Neural progenitor cell (in vitro differentiated cells): ENCODE measurements at places on chromosomes 7 and 10.

GRCh38 chr7:7438851-7439250 lies 96.8 kb downstream of the COL28A1 start:
- DNase-seq = no peak

GRCh38 chr10:88437411-88437810 lies 145.7 kb downstream of the RNLS start:
- DNase-seq = no peak

- DNase-seq = no peak
Measured at GRCh38 chr7:100488333-100489095, 4.8 kb downstream of the NYAP1 start.

DNA sequence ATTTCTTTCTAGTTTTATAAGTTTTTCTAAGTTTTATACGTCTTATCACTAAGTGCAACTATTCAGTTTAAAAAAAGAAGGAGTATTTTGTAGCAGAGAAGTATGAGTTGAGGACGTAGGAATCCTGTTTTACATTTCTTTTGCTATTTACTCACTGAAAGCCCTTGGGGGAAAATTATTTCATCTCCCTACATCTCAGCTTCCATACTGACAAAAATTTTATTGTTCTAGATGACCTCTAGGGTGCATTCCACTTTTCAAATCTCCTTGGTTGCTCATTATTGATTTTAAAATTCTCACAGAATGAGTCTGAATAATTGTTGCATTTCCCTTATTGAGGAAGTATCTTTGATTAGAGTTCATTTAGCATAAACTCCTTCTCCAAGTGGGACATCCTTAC lies 14.9 kb upstream of the PDK4 start:
- DNase-seq = no peak

GRCh38 chr10:109374215-109374614 lies 549.1 kb downstream of the XPNPEP1 start:
- no peak for DNase-seq

DNA sequence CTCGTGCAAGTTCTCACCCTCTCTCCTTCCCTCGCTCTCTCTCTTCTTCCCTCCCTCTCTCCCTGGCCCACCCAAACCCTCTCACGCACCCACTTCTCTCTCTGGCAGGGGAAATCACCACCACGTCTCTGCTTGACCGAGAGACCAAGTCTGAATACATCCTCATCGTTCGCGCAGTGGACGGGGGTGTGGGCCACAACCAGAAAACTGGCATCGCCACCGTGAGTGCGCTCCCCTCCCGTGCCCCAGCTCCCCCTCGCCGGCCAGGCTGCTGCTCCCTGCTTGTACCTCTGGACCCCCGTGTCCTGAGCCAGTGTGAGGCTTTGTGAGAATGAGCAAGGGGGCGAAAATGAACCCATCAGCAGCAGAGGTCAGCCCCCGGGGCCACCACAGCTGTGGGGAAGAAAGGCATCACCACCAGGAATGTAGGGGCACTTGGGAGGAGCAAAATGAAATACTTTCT lies 25.5 kb downstream of the C10orf105 start:
- no peak for DNase-seq

- DNase-seq = no peak
Measured at GRCh38 chr7:147438216-147438615, 1152.3 kb upstream of the C7orf33 start.

DNA sequence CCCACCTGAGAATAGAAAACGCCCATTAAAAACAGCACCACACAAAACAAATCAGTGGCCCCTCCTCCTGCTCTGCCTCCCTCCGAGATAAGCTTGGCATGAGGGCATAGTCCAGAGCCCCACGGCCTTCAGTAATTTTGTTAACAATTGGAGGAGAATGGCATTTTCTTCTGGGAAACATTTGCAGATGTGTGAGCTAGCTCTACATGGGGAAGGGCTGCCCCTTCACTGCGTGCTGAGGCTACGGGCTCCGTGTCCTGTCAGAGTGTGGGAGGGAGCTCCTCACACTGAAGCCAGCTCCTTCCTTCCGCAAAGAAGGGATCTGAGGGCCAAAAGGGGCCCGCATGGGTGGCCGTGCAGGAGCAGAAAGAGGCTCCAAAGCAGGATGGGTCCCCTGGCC lies 15.2 kb downstream of the GRK5 start:
- peak; percentile 19 for DNase-seq

DNA sequence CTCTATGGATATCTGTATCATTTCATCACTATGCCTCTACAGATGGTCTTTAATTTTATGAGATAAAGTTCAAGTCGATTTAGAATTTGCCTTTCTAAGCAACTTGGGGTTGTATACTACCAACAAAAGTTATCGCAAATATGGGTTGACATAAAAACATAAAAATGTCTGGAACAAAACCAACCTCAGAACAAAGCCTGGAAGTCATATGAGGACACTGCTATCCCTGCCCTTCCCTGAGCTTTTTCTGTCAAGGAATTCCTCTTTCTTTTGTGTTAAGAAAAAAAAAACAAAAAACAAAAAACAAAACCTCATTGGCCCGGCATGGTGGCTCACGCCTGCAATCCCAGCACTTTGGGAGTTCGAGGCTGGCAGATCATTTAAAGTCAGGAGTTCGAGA lies 319.3 kb downstream of the CAMK1D start:
- no peak for DNase-seq

DNA sequence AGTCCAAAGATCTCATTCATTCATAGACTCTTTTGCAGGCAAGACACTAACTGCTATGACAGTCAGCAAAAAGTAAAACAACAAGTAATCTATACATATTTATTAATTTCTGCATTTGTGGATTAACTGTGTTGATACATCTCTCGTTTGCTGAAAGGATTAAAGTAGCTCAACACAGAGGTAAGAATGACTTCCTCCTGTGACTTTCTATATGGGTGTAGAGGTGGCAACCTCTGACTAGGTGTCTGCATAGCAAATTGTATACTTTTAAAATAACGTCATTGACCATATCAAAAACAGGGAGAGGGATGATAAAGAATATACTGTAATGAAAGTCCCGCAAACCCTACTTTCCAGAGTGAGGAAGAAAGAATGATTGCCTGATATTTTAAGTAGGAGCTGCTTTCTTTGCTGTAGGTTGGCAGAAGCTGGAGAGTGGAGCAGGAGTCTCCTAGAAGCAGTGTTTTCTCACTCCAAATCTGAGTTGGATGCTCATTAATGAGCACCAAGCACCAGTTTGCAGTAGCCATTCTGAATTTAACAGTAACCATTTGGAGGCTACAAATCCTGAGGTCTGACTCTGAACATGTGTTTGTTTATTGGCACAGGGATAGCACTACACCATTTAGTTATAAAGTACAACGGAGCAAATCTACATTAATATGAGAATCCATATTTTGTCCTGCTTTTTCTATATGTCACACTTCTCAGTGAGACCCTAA lies 9.2 kb upstream of the LRRN3 start:
- DNase-seq = no peak

DNA sequence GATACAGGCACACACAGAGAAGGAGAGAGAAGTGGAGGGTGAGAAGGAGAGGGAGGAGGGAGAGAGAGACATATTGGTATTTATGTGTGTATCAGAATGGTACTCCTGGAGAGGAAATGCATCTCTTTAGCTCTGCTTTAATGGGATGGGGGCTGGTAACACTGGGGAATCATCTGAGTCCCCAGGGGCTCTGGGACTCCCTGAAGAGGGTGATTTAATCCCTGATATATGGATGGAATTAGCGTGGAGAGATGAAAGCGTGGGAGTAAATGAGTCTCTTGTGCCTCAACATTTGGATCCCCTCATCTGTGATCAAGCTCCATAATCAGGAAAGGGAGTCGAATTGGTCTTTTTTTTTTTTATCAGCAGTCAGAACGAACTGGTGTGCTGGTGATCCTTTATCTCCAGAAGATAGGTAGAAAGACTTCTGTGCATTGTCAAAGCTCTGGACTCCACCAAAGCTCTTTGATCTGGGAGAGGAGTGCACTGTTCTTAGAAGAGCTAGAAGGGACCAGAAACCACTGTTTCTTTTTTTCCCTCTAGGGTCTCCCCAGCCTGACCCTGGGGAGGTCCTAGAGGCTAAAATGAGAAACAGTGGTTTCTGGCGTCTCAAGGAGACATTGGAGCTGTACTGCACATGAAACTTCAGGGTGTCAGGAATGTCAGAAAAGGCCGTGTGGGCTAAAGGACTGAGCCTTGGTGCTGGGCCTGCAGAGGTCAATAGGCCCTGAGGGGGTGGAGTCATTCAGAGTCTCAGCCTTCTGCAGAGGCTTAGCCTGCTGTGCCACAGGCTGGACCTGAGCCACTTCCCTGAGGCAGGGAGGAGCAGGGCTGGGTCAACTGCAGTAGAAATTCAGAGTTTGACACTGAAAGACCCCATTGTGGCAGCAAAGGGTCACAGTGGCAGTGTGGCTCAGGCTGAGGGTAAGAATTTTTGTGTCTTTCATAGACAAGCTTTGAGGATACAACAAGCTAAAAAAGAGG lies 234.4 kb upstream of the SLC26A5 start:
- DNase-seq = peak; percentile 3

DNA sequence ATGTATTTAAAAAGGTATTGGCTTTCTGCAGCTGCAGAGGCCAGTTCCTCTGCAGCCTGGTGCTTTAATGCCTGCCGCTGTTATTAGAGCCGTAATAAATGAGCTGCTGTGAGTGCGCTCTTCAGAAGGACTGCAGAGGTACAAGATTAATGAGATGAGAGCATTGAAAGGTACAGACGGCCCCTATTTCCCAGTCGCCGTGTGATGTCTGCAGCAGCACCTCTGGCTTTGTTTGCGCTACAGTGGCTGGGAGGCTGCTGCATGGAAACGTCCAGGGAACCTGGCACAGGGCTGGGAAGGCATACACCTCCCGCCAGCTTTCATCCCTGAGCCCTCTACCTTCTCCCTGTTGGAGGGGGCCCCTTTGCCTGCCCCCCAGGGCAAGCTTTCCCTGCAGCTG lies 383.8 kb upstream of the ZMIZ1 start:
- DNase-seq = peak; percentile 21

- DNase-seq = no peak
Measured at GRCh38 chr10:6195846-6196245, 6.9 kb upstream of the PFKFB3 start.

GRCh38 chr7:122951006-122951405 lies 44.5 kb downstream of the TAS2R16 start:
- DNase-seq = no peak

DNA sequence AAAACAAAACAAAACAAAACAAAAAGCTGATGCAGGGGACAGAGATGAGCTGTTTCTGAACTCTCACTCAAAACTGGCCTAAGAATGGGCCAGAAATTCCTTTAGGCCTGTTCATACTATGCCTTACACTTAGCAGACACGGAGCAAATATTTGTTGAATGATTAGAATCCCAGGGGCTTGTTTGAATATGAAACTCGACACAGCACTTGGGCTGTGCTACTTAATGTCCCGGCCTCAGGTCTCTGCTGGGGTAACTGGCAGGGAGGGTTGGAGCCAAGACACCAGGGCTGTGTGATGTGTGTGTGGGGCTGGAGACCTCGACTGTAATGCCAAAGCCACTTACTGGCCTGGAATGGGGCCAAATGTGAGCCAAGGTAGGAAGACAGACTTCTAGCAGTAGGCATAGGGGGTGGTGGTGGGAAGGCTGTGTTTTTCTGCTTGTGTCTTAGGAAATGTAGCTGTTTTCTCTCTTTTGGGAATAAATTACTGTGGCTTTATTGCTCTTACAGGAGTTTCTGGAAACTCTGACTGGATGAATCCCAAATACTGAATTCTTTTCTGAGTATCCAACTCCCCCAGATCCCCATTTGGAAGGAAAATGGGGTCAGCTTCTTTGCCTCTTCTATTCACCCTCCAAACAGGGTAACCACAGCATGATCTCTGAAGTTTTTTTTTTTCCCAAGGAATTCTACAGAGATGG lies 66.7 kb downstream of the EMX2 start:
- no peak for DNase-seq

DNA sequence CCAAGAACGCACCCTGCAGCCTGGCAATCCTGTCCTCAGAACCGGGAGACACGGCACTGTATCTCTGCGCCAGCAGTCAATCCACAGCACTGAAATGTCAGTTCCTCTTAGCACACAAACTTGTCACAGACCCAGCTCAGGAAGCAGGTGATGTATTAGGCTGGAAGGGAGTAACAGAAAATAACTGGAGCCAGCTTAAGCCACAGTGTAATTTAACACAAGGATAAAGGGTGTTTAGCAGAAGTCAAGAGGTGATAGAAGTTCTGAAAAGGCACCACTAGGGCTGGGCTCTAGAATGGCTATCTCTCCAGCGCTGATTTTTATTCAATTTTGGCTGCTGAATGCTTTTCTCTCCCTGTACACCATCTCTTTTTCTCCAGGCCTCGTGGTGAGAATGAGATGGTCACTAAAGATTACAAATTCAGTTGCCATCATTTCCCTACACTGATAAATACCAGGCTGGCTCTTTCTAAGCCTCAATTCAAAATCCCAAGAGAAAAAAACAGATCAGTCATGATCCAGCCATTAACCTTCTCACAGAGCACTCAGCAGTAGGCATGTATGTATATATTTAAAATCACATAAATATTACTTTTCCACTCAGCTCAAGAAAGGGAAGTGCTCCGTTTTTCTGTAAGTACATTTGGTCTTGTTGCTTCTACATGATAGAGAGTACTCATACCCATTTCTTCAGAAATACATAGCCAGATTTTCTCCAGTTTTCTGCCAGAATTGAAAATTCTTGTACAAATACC lies 102.7 kb upstream of the PRSS1 start:
- no peak for DNase-seq

DNA sequence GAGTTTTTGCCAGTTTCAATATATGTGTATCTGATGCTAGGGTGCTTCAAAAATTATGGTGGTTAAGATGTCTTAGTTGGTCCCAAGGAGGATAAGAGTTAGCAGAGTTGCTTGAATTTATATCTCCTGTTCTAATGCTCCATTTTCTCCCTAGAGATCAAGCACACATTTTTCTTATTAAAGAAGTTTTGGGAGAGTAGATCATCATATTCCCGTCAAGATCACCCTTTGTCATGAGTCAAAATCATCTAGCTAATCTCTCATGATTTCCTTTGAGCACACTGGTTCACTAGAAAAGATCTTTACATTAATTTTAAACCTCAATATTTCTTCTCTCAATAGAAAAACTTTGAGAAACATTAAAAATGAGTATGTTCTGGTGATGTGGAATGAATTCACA lies 429.9 kb upstream of the SEMA3A start:
- no peak for DNase-seq

DNA sequence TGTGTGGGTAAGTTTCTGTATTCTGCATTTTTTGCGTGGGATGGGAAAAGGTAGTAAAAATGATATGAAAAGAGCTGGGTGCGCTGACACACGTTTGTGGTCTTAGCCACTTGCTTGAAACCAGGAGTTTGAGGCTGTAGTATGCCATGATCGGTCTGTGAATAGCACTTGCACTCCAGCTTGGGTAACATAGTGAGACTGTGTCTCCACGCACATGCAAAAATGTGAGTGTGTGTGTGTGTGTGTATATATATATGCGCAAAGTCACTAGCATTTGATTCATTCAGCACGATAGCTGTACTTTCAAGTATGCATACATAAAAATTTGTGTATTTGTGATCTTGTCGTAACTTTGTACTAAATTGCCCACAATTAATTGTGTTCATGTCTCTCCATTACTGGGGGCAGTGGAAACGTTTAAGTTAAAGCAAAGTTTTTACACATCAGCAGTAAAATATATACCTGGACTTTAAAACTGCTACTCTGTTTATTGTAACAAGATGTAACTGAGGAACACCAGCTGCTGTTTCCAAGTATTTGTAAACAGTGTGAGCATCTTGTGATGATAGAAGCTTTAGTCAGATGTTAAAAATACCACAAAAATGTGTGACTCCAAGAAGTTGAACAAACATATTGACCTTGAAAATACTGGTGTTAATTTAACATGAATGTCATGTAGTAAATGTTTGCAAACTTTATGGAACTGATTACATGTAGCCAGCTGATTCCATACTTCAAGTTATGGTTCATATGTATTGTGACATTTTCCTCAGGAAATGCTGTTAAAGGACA lies 1.6 kb downstream of the ZRANB1 start:
- DNase-seq = no peak

- DNase-seq = peak; percentile 94
Measured at GRCh38 chr7:2641406-2642393, 9.9 kb downstream of the TTYH3 start.
